ENCODE measurements at places on chromosomes 16 and 17.

DNA sequence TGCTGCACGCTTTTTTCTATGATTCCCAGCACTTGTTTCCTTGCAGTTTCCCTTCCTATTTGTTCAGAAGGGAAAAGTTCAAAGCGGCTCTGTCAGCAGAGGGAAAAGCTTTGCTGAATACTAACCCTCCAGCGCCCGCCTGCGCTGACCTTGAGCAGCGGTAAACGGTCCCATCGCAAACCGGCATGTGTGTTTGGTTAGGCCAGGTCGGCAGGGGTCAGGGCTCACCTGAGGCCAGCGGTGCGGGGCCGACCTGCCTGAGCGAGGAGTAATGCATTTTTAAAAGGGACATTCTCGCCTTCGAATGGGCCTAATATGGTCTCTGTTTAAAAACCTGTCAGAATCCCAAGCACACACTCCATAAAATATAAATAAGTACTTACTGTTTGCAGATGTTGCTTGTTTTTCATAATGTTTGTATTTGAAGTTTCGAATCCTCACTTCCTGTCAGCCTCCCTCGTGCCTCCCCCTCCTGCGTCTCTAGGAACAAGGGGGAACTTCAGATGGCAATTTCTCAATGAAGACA is 110.1 kb downstream of the IRX3 start:
- DNase-seq, result no peak

DNA sequence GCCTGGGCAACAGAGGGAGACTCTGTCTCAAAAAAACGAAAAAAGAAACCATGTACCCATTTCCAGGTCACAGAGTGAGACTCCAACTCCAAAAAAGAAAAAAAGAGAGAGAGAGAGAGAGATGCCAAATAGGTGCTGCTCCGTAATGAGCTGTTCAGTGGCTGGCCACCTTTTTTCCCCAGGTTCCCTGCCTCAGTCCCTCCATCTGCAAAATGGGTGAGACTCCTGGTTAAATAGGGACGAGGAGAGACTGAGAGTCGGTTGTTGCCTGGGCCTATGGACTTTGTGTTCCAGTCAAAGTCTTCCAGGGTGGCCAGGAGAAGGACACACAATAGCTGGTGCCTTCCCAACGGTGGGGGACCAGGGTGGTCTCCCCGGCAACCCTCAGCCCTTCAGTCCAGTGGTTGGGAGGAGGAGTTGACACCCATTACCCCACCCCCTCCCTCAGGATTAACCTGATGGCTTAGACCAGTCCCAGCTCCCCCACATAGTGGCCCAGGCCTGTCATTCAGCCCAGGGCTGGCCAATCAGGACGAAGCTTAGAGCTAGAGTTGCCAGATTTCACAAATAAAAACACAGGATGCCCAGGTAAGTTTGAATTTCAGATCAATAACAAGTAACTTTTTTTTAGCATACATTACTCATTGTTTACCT is 258.2 kb downstream of the PARN start:
- no peak for DNase-seq

- DNase-seq, result no peak
These were observed 45.6 kb upstream of the ENPP7 start for GRCh38 chr17:79685121-79685520.

GRCh38 chr16:12341423-12341822 is 364.9 kb downstream of the SNX29 start:
- DNase-seq, result no peak

GRCh38 chr16:31072540-31073141 is 1.4 kb downstream of the ZNF668 start:
- DNase-seq, result no peak

GRCh38 chr17:67818110-67819002 is 6.9 kb upstream of the BPTF start:
- no peak for DNase-seq

GRCh38 chr17:80474231-80474960 is 2.0 kb downstream of the NPTX1 start:
- DNase-seq, result peak; percentile 69

- no peak for DNase-seq
These were observed 4.9 kb upstream of the SOX9 start for GRCh38 chr17:72115781-72116525.

- no peak for DNase-seq
These were observed 70.6 kb downstream of the CYB5B start for GRCh38 chr16:69494991-69495392.

DNA sequence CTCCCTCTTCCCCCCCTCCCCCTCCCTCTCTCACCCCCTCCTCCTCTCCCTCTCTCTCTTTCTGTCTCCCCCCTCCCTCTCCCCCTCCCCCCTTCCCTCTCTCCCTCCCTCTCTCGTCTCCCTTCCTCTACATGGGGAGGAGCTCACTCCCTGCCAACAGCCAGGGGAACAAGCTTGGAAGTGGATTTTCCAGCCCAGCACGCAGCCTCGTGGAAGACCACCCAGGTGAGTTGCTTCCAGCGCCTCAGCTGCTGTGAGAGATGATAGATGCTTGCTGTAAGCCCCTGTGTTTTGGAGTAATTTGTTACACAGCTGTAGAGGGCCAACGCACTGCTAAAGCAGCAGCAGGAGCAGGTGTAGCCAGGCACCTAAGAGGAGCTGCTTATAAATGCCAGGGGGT is 20.8 kb downstream of the ACTG1 start:
- no peak for DNase-seq

DNA sequence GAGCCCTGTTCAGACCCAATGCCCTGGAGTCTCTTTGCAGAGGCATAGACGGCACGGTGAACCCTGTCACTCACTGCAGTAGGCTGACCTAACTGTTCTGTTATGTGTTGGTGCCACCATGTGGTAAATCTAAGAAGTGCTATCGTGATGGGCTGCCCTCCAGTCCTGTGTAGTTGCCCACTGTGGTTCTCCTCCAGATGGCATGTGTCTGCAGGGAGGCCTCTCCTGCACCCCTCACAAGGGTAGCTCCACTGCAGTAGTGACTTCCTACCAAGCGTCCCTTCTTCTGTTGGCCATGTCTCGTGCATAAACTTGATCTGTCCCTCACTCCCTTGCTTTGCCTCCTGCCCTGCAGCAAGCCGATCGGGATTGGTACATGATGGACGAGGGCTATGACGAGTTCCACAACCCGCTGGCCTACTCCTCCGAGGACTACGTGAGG is 5.8 kb downstream of the DHX38 start:
- DNase-seq, result no peak

- DNase-seq, result no peak
These were observed 25.2 kb upstream of the SMPD3 start for GRCh38 chr16:68473358-68474070.

DNA sequence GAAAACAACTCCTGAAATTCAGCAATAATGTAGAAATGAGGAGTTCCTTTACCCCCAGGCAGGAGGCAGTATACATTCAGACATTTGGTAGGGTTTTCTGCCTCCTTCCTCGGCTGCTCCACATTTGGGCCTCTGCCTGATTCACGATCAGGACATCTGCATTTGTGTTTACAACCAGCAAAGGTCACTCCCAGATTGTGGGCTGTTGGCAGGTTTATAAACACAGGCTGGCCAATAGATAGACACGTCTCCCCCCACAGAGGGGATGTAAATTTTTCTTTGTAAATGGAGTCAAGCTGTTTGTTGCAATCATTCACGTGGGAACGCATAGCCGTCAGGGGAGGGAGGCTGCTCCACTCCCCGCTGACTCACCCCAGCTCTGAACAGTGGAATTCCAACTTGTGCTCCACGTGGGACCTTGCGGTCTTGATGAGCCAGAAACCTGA is 252.1 kb upstream of the N4BP1 start:
- DNase-seq, result no peak

GRCh38 chr17:27513849-27514248 is 57.6 kb downstream of the KSR1 start:
- no peak for DNase-seq

DNA sequence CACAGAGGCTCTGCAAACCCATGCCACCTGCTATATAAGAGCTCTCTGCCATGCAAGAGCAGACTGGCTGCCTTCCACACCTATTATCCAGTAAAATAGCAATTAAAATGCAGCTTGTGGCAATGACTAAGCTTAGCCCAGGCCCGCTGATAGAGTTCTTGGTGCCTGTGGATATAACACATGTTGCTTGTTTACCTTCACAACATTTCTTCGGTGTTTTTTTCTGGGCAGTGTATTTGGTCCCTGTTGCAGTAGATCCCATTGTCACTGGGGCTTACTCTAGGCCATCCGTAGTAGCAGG is 63.5 kb downstream of the SPECC1 start:
- no peak for DNase-seq

- DNase-seq, result no peak
These were observed 3.0 kb upstream of the TMEM204 start for GRCh38 chr16:1530349-1530882.

GRCh38 chr16:2469399-2470233 is 1.5 kb upstream of the NTN3 start:
- DNase-seq, result no peak

- no peak for DNase-seq
These were observed 31.7 kb downstream of the TLE7 start for GRCh38 chr16:71410146-71410545.

GRCh38 chr17:37770631-37771518 is 26.0 kb upstream of the HNF1B start:
- no peak for DNase-seq

DNA sequence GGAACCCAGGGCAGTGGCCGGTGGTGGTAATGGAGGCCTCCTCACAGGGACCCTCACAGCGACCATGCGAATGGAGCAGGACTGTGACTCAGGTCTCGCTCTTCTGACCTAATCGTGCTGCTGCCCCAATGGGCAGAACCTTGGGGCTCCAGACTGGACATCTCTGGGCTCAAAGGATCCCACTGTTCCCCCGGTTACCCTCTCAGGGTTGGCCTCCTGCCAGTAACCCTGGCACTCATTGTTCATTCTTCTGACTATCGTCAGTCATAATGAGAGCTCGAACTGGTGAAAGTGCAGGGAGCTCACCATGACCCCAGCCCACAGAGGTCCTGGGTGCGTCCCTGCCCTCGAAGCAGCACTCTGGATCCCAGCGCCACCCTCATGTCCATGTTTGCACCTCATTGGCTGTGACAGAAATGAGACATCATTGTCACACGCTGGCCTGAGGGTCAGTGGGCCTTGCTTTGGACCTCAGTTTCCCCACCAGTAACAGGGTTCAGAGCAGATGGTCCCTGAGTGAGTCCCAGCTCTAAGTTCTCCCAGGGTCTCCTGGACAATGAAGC is 4.0 kb upstream of the NPRL3 start:
- no peak for DNase-seq

GRCh38 chr17:58314706-58315015 is 13.9 kb downstream of the TSPOAP1 start:
- DNase-seq, result no peak

GRCh38 chr16:67013823-67014633 is 14.9 kb upstream of the CBFB start:
- no peak for DNase-seq

GRCh38 chr17:43927060-43927864 is 15.0 kb downstream of the PPY start:
- DNase-seq, result no peak

- DNase-seq, result no peak
These were observed 141.9 kb upstream of the CDH5 start for GRCh38 chr16:66224626-66225025.

DNA sequence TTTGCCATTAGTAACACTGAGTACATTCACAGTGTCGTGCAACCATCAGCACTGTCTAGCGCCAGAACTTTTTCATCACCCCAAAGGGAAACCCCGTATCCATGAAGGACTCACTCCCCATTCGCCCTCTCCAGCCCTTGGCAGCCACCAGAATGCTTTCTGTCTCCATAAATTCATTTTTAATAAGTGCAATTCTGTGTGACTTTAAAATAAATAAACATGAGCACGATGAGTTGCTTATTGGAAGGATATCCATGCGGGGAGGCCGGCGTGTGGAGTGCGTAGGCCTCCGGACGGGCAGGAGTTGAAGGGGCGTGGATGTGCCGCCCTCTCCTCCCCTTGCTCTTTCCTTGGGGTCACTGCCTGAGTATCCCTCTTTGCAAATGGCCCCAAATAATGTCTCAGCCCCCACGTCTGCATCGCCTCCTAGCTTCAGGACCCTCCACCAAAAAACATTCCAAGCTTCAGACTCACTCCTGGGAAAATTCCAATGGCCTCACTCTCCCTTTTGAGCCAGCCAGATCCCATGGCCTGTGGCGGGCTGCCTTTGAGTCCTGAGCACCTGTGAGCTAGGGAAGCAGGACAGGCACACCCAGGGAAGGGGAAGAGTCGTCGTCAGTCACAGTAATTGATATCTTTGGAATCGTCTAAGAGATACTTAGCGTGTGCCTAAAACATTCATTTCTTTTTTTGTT is 306.3 kb downstream of the SEC14L1 start:
- no peak for DNase-seq

DNA sequence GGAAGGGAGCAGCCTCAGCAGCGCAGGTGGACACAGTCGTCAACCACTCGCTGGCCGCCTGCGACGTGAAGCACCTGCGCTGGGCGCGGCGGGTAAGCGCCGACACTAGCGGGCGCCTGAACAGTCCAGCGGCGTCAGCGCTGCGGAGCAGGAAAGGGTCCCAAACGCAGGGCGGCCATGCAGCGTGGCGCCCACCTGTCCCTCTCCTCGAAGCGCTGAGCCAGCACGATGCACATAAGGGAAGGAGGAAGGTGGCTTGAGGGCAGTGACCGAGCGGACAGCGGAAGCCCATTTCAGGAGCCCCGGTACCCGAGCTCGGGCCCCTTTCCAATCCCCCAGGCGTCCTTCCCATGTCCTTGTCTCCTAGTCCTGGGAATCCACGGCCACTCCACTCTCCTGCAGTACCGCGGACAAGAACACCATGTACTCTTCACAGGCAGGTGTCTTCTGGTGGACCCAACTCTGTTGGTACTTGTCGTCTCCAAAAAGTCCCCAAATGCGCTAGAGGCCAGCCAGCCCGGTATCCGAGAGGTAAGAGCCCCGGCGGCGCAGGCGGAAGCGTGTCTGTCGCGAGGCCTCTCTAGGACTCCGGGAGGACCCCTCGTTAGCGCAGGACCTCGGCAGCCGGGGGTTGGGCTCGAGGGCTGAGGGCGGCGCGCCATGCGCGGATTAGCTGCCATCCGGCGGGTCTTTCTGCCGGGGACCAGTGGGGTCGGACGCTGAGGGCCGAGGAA is 14.4 kb downstream of the ZNF232 start:
- DNase-seq, result peak; percentile 17

DNA sequence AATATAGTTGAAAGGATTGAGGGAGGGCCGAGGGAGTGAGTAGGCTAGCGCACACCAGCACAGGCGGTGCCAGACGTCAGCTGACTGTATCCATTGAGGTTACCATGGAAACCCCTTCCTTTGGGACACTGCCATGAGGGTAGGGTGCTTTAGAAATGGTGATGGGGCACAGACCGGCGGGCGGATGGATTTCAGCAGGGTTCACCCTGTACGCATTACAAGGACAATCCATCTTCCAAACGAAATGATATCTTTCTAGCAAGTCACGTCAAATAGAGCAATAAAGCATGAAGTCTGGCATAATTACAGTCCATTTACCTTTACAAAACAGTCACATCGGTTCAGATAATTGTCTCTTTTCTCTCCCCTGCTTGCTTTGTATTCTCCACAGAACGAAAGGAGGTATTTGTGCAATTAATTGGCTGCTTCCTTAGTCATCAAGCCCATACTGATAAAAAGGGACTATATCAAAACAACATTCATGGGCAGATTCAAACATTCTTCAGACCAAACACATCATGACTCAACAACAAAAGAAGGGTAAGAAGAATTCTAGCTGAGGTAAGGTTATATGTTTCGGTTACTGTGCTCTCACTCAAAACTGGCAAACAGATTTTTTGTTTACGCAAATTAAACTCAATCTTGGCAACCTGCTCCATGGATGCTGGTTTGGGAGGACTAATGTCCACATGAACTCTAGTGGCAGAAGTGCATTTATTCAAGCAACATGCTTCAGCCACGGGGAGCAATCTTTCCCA is 140.6 kb downstream of the CDK5R1 start:
- peak; percentile 82 for DNase-seq

GRCh38 chr16:22813948-22814710 is at the start of gene HS3ST2:
HS3ST2 (plus strand) TSS chr16:22814162; CDS start chr16:22814611, 449 bp downstream.
- DNase-seq, result no peak
